Sciatic nerve (tissue), 2 donors: ENCODE measurements at places on chromosomes 3 and 15.

DNA sequence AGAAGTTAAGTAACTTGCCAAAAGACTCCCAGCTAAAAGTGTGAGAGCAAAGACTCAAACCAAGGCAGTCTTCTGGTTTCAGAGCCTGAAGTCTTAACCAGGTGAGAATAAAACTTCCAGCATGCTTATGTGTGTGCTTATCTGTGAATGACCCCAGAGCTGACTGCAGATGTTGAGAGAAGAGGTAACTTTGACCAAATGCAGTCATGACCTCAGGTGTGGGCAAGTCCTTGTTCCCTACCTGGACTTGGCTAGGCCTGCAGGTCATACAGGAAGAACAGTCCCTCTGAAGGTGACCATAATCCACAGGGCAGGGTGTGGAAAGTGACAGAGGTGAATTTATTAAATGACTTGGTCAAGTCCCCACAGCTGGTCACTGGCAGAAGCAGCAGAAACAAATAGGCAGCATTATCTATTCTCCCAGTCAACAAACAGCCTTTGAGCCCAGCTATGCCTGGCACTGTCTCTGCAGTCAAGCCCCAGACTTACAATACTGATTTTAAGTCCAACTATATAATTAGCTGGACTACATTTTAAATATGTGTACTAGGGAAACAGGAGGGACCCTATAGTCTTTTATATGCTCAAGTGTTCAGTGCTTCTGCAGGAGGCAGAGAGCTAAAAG, 3.0 kb upstream of the CPEB1 start:
- no peak for DNase-seq

GRCh38 chr3:22988566-22988965, 214.6 kb upstream of the UBE2E2 start:
- no peak for DNase-seq

GRCh38 chr15:63610209-63610841, 13.1 kb downstream of the FBXL22 start:
- DNase-seq = peak; percentile 79

GRCh38 chr3:112303764-112304325, 9.8 kb upstream of the SLC9C1 start:
- no peak for DNase-seq

- DNase-seq = no peak
Observed at GRCh38 chr3:60514085-60514649, 737.1 kb downstream of the FHIT start.
